ENCODE measurements at places on chromosomes 3 and 15.
A peak's percentile ranks its signal among the peaks of the same experiment; 100 is the strongest.

DNA sequence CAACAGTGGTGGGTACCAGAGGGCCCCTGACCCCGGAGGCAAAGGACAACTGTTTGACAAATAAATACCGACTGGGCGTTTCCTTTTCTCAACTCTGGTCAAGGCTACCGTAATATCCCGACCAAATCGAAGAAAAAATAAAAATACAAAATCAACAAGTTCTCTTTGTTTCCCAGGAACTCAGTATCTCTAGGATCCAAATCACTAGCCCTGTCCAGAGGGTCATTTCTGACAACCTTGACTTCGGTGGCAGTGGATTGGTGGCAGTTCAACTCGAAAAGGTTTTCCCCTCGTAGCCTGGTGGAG lies 456 bp upstream of the DGKG start:
- no peak for DNase-seq

DNA sequence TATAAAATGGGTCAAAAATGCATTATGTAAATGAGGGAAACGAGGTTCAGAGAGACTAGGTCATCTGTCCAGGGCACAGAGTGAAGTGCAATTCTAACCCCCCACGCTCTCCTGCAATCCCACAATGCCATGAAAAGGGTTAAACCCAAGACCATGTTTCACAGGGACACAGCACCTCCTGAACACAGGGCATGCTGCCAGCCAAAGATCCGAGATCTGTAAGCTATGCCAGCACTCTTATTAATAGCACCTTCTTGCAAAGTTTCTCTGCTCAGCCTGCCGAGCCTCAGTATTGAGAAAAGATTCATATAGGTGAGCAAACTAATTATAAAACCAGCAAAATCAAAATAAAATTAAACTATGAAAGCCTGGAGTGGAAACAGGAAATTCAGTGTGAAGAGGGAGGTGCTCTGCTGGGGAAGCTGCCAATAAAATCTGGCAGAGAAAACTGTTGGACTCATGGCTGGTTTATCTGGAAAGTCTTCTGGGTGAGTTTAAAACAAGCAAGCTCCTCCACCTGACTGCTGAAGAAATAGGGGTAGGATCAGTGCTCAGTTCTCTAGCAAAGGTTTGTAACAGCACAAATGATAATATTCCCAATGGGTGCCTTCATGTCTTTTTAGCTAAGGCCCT lies 50.3 kb downstream of the LRIG1 start:
- no peak for DNase-seq

DNA sequence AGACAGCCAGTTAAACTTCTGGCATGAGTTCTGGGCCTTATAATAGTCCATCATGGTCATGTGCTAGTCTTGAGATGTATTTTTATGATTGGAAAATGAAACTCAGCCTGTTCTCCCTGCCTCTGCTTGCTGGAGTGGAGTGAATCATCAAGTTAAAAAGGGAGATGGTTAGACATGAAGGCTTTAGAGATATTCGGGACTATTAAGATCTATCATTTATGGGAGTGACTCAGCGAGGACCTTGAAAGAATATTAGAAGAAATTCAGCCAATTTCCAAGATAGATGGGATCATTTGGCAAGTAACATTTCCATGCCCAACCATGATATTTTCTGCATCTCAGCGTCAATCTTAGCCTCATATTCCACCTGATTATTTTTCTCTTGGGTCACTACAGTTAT lies 79.8 kb downstream of the AGBL1 start:
- DNase-seq = no peak

GRCh38 chr3:126083511-126083912 lies 412 bp downstream of the SLC41A3 start:
- DNase-seq = peak; percentile 32

GRCh38 chr3:190617185-190617584 lies 103.3 kb downstream of the IL1RAP start:
- DNase-seq = peak; percentile 81

DNA sequence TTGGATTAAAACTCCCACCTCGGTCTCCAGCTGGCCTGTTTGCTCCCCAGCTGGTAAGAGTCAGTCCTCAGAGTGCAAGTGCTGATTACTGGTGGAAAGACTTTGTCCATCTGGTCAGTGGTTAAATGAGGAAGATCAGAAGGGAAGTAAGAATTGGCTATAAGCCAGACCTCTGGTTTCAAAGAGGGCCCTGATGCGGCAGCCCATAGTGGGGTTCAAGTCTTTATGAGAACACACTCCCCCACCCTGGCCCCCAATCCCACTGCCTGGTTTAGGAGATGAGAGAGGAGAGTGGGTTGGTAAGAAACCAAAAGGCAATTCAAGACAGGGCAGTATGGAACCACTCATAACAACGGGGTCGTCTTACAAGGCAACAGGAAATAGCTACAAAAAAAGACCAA lies 65.0 kb downstream of the FRMD4B start:
- DNase-seq = peak; percentile 92

GRCh38 chr3:108500728-108501127 lies 9.7 kb downstream of the MYH15 start:
- DNase-seq = no peak

DNA sequence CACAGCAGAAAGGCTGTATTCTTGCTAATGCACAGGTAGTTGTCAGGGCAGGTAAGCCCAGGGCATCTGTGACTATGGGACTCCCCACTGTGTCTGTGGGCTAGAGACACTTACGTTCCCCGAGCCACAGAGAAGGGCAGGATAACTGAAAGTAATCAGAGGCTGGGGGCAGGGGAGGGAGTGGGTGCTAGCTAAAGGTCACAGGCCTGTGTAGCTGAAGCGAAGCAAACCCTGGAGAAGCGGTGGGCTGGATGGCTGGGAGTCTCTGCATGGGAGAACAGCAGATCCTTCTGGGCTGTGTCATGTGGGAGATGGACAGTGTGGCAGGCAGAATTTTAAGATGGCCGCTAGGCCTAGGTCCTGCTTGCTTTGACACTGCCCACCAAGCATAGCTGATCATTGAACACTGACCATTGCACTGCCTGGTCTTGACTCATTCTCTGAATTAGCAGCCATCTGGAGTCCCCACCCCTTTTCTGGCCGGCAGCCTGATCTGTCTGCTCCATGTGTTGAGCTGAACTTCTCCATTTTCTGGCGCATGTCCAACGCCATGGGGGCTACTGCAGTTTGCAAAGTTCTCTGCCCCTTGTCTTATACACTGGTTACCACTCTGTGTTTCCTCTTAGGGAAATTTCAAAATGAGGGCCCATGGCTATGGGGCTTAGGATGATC lies 110.0 kb downstream of the DGKG start:
- DNase-seq = peak; percentile 63

- no peak for DNase-seq
These were observed 413.6 kb upstream of the ADAMTS9 start for GRCh38 chr3:65101450-65101849.

DNA sequence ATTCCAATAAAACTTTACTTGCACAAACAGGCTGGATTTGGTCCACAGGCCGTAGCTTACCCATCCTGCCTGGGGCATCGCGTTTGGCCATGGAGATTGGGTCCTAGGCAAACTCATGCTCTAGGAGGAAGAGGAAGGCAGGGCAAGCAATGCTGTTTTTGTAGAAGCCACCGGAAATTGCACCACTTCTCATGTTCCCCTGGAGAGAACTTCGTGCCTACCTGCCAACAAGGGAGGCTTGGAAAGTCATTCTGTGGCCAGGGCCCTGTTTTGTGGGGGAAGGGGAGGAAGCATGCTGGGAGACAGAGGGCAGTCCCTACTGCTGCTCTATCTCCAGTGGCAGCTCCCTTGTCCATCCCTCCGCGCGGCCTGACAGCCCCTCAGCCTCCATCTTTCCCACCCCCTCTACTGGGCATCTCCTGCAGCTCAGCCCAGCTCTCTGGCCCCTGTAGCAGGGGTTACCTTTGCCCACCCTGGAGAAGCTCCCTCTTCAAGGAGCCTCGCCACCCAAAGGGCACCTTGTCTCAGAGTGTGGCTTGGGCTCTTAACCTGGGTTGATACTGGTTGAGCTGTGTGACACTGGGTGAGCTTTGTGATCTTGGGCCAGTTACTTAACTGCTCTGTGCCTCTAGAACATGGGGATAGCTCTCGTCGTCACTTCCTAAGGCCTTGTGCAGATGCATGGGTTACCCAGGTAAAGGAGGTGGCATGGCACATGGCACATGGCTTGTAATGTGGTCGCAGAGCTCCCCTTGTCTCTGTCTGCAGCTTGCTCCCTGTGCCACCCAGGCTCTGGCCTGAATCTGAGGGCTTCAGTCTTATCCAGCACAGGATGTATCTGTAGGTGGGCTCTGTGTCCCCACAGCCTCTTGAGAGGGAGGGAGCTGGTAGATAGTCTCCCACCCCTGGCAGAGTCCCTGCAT lies 6.1 kb downstream of the ABTB1 start:
- no peak for DNase-seq

- DNase-seq = peak; percentile 98
These were observed at the start of gene SHQ1 for GRCh38 chr3:72847751-72848702. Gene SHQ1, minus strand, starts transcription at chr3:72848445. Its CDS starts 105 bp downstream, at chr3:72848340.

DNA sequence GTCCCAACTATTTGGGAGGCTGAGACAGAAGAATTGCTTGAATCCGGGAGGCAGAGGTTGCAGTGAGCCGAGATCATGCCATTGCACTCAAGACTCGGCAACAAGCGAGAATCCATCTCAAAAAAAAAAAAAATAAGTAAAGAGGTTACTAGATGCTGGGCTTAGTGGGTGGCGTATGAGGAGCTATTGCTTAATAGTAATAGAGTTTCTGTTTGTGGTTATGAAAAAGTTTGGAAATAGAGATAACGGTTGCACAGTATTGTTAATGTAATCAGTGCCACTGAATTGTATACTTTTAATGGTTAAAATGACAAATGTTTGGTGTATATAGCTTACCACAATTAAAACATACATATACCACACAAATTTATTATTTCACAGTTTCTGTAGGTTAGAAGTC lies 14.7 kb upstream of the HHATL start:
- DNase-seq = no peak

GRCh38 chr3:62955126-62955525 lies 79.9 kb upstream of the CADPS start:
- DNase-seq = no peak

- DNase-seq = no peak
These were observed 161.8 kb upstream of the IQSEC1 start for GRCh38 chr3:13235079-13235478.

GRCh38 chr3:25558796-25559195 lies 105.9 kb downstream of the TOP2B start:
- DNase-seq = no peak

DNA sequence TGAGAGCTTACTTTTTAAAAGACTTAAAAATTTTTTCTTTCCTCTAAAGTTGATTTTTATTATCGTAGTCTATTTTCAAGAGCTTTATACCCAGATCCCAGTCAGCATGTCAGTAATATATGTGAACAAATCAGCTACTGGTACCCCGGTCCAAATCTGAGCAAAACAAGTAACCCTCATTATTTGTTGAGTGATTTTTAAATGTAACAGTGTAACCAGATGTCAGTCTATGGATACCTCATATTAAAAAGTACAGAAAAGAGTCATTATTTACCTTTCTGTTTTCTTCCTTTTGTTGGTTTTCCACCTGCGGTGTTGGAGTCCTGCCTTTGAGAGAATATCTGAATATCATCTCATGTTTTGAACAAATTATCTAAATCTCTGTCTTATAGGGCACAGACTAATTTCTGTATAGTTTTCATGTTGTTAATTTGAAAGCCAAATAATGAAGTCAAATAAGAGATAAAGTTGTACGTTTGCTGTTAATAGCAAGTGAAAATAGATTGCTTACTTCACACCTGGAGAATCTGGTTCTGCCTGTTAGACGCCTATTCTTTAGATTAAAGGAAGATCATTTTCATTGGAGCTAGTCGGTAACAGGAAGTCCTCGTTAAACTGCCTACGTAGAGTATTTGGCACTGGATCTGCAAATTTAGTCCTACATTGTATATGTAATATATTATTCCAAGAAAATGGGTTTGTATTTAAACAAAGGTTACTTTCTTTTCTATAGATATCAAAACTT lies at the start of gene STX19:
Gene STX19, minus strand, starts transcription at position 505 of the 745 bp plus-strand sequence. CDS start 13,328 bp downstream, outside the sequence.
- no peak for DNase-seq

DNA sequence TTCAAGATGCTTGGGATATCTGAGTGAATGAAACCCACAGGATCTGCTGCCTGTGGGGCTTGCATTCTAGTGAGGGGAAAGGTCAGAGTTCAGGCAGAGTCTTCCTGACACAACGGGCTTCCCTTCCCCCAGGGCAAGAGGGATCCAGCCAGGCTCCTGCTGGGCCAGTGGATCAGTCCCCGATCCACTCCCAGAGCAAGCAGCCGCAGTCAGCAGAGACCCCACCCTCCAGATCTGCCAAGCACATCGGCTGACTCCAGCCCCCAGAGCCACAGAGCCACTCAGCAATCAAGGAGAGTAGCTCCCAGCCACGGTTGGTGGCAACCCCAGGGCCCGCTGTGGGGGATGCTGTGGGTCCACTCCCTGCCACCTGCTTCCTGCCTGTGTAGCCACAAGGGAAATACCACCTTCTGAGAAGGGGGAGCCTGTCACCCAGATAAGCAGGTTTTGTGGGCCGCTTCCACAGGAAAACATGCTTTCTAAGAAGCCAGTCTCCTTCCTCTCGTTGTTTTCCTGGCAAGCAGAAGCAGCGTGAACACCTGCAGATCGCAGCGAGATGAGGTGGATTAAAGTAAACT lies 44.9 kb downstream of the CPN2 start:
- DNase-seq = no peak

- DNase-seq = no peak
These were observed 102.2 kb downstream of the COL6A6 start for GRCh38 chr3:130619196-130619595.

DNA sequence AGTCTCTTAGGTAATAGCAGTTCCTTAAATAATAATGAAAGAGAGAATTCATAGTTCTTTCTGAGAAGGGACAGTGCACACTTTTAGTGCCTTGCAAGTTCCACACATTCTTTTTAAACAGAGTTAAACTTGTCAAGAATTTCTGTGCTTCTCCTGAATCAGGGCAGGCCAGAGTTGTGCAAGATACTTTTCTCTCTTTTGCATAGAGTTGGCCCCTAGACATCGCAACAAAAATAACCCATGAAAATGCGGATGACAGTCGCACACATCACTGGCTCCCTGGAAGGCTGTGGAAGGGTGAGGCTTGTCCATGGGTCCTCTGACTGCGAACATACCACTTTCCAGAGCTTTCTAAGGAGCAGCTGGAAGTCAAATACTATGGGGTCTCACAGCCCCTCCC lies 40.1 kb downstream of the FBLN2 start:
- no peak for DNase-seq

- DNase-seq = no peak
These were observed 1.3 kb downstream of the NEDD4 start for GRCh38 chr15:55991802-55992768.

GRCh38 chr3:9238276-9238675 lies 11.2 kb downstream of the SRGAP3 start:
- DNase-seq = no peak

DNA sequence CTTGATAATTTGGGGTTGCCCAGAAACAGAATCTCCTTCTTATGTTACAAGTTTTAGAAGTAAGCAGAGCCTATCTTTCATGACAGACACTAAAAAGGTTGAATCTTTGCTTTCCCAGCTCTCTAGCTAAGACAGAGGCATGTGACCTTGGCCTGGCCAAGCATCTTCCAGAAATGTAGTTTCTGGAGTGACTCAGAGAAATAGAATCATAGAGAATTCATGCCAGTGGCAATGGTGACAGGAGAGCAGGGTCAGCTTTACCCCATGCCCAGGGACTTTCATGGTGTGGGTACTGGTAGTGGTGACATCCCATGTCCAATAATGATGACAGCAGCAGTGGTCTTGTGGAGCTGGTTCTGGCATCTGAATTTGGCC lies 4.0 kb upstream of the PARP6 start:
- DNase-seq = no peak

Data from suppressor macrophage treated with lipopolysaccharide for 1 hour (primary cell).